ENCODE measurements at places on chromosomes 3 and 15.

- DNase-seq, result no peak
These were observed 22.0 kb upstream of the LEKR1 start for GRCh38 chr3:156803952-156804741.

- no peak for DNase-seq
These were observed 133.6 kb downstream of the TIGIT start for GRCh38 chr3:114427285-114428043.

GRCh38 chr3:7290077-7290825, 429.3 kb downstream of the GRM7 start:
- no peak for DNase-seq

- DNase-seq, result no peak
These were observed 12.3 kb downstream of the ARL13B start for GRCh38 chr3:93992207-93992606.

- DNase-seq, result peak; percentile 60
These were observed 48.1 kb downstream of the HSPBAP1 start for GRCh38 chr3:122745369-122746021.

DNA sequence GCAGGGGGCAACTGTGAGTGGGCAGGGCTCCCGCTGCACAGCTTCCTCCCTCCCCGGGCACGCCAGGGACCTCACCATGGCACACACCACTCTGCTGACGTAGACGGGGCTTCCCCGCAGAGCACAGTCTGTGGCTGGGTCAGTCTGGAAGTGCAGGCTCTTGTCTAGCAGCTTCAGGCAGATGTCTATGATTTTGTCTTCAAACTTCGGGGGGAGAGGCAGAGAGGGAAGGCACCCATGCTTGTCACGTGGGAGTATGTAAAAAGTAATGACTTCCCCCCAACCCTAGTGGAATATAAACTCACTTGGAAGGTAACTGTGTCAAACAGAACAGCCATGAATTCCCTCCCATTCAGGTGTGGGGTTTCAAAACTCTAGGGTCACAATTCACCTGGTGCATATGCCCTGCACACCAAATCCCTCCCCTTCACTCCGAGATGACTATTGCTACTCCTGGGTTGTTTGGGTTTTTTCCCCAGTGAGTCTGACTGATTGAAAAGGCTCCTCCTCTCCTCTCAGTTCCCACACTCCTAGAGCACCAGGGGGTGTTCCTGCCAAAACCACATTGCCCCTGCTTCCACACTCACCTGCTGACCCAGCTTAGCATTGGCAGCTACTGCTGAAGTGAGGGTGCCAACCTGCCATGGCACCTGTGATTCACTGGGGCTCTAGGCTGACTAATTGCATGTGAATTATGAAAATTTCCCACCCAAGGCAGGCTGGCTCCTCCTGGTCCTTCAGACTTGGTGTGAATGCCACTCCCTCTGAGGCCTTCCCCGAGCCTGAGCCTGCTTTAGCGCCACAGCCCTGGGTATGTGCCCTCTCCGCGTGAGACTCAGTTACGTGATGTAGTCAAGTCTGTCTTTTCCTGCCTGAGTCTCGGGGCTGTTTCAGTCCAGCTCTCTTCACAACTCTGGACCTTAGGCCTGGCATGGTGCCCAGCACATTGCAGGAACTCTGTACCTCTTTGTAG, 13.0 kb downstream of the TGM5 start:
- no peak for DNase-seq

DNA sequence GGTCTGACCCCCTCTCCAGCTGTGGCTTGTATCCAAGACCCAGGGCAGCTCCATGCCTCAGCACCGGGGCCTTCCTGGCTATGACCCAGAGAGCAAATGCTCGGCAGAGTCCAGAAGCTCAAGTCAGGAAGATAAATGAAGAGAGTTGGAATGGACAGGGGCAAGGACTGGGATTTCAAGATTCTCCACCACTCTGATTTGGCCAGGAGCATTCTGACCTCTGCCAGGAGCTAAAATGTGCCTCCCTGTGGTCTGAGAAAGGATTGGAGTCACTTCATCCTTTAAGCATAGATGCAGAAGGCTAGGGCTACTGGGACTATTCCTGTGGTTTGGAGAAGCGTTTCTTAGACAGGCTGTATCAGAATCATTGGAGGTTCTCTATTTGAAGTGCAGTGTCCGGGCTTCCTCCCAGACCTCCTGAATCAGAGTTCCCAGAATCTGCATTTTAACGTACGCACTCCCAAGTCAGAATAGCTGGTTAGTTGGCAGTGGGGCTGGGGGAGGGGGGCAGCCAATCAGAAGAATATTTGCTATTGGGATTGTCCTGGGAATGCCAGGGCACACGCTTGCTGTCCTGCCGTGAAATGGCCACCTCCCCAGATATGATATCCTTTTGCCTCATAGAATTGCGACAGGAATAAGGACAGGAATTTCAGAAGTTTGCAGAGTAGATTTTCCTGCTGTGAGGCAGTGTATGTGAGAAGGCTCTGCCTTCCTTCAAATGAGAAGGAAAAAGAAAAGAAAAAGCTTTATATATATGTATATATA, 57.4 kb downstream of the HRH1 start:
- DNase-seq, result no peak

DNA sequence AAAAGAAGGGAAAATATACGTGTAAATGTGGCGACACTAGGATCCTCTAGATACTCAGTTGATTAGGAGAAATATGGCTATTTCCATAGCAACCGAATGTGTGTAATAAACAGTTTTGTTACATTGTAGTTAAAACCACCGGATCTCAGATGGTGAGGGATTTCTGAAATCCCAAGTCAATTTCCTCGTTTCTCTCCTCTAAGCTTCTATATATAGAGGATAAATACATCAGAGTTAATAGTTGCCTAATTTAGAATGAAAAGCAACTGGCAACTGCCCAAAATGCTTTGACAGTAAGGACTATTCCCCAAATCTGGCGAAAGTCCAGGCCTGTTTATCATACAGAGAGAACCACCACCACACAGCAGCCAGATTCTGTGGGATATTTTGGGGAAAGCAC, 112.6 kb downstream of the GABRB3 start:
- DNase-seq, result no peak

- DNase-seq, result no peak
These were observed 320.6 kb downstream of the UACA start for GRCh38 chr15:70442616-70443321.

GRCh38 chr3:8365541-8365940, 136.1 kb upstream of the LMCD1 start:
- DNase-seq, result no peak

GRCh38 chr3:36713904-36714303, 50.4 kb downstream of the DCLK3 start:
- no peak for DNase-seq

- DNase-seq, result peak; percentile 23
These were observed 23.8 kb downstream of the MEX3B start for GRCh38 chr15:82021992-82022391.

- no peak for DNase-seq
These were observed 20.9 kb downstream of the ST3GAL6 start for GRCh38 chr3:98784042-98784441.

DNA sequence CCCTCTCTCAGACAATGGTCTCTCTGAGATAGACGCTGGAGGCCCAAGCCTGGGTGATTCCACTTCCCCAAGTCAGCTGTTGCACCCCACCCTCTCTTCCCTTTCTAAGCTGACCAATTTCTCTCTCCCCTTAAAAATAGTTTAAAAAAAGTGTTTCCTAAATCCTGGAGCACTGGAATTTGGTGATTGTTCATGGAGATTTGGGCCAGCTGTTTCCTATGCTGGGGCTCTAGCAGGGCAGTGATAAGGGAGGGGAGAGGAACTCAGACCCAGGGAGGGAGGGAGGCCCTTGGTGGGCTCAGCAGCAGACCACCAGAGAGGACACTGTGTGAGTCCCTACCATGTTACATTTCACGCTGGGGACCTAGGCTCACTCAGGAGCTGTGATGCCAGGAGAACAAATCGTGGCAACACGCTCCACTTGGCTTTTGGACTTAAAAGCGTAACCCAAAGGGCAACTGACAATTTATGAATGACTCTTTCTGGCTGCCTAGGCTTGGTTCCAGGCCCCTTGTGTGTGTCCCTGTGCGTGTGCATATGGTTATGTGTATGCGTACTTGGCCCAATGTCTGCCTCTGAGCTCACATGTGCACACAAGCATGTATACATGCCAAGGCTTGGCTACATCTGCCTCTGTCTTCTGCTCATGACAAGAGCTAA, 59.8 kb upstream of the INSYN1 start:
- no peak for DNase-seq

- DNase-seq, result no peak
These were observed 74.3 kb downstream of the SIDT1 start for GRCh38 chr3:113606539-113607218.

DNA sequence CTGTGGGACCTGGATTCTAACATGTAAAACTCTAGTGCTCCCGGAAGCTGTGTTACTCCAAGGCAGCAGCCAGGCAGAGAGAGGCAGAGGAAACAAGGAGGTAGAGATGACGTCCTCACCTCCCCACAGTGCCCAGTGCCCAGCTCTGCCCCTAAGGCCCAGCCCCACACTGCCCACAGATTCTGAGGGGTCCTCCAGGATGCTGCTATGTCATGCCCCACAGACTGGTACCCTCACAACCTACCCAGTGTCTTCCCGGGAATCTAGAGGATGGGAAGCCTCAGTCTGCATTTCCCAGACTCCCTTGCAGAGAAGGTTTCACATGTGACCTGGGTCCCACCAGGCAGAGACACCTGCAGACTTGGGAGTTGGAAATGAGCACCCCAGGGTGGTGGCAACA, 75.9 kb upstream of the PCSK6 start:
- no peak for DNase-seq

GRCh38 chr3:186510374-186511079, 33.7 kb downstream of the CRYGS start:
- DNase-seq, result no peak

DNA sequence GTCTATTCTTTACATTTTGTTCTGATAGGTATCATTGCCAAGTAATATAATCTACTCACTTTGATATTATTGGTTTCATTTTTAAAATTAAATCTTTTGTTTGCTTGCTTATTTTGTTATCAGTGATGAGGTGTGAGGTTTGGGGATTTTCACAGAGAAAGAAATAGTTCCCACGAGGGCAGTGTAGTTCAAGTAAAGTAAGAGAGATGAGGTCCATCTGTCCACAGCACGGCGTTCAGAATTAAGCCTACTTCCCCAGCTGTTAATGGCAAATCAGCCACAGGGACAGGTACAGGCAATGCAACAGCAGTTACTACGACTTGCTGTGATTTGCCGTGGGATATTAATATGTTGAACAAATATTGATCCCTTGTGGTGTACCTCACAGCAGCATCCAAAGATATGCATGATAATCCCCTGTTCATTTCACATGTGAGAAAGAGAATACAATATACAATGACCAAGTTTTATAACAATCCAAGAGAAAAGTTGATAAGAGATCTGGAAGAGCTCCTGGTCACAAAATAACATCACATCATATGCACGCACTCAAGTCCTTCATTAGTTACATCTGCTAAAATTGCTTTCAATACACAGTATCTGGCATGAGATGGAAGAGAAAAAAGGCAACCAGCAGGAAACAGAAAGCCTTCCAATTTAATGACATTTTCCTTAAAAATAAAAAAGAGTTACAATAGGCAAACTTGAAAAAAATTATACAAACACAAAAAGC, 131.6 kb downstream of the TUSC7 start:
- DNase-seq, result no peak

GRCh38 chr15:77033417-77033728, 37.5 kb downstream of the TSPAN3 start:
- DNase-seq, result no peak

DNA sequence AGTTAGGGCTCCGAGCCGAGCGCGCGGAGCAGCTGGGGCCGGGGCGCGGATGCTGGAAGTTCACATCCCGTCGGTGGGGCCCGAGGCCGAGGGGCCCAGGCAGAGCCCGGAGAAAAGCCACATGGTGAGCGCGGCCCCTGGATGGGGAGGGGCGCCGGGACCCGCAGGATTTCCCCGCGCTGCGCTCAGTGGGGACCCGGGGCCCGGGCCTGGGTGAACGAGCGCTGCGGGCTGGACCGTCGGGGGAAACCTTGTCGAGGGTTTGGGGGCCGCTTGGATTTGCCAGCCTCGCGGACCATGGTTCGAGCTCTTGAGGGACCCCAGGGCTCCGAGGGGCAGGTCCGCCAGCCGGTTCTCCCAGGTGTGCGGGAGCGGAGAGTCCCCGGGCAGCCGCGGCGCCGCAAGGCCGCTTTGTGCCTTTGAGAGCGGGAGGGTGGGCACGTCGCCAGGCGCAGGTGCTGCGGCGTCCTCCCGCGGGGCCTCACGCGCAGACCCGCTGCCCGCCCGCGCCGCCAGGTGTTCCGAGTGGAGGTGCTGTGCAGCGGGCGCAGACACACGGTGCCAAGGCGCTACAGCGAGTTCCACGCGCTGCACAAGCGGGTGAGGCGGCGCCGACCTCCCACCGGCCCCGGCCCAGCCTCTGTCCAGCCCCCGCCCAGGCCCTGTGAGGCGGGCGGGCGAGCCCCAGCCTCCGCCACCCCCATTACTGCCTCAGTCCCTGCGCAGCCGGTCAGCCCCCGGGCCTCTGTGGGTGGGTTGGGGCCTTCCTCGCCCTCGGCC, at the start of gene SNX22:
TSS of gene SNX22 (plus strand) at position 5 of the 780 bp plus-strand sequence. CDS start at position 50, 45 bp downstream.
- no peak for DNase-seq

DNA sequence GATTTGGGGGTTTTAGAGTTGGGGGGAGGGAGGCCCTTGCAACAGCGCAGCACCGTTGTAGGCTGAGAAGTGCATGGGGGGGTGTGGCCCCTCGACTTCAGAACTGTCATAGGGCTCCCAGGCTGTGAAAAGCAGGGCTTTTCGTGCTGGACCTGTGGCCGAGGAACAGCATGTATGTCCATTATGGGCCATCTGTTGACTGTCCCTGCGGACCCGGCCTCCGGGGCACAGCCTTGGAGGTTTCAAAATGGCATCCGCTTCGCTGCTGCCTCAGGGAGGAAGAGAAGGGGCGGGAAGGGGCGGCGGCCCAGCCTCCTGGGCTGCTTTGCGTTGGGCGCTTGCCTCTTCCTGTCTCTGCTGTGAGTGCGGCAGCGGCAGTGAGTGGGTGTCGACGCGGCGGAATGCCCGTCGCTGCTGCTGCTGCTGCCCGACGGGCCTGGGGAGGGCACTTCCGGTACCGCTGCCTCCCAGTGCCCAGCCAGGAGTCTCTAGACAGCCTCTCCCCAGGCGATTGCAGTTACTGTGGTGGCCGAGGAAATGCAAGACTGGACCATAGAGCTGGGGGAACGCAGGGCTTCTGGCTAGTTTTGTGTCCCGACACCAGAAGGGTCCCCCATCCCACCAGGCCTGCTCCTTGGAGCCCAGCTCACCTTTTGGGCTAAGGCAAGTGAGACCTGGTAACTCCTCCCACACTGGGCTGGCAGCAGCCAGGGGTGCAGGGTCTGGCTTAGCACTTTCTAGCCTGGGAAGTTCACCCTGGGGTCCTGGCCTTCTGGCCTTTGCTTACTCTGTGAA, 1.9 kb downstream of the GNAI2 start:
- no peak for DNase-seq
